A549 treated with CpdA at 1 μM for 4 hours (cell line): ENCODE measurements at places on chromosomes 7 and 10. TPM values are rescaled to one million over a fixed set of nuclear protein-coding genes. Genes with fewer than 3 reads are reported as not detected.

The FAM25A gene
- 1.1 TPM in 1 of 5 replicates, not detected in the others for total RNA-seq

The CPA1 gene
- not detected in 5 replicates for total RNA-seq

The CLRN3 gene
- not detected in 5 replicates for total RNA-seq

The MLXIPL gene
- 0.78 to 1.7 TPM (median 1.4 TPM) in 5 replicates for total RNA-seq

The MORN4 gene
- 3.7 to 9.1 TPM (median 7.8 TPM) in 5 replicates for total RNA-seq

The CYP26C1 gene
- total RNA-seq = not detected in 5 replicates

The OPTN gene
- 51.3 to 64.3 TPM (median 55.8 TPM) in 5 replicates for total RNA-seq

The TSPAN15 gene
- total RNA-seq = 85.7 to 107 TPM (median 105 TPM) in 5 replicates

The HOXA11 gene
- total RNA-seq = 0.50 to 0.77 TPM (median 0.68 TPM) in 5 replicates

The GBX1 gene
- total RNA-seq = not detected in 5 replicates

The CADPS2 gene
- 0.04 to 0.19 TPM (median 0.07 TPM) in 5 replicates for total RNA-seq

The LIPJ gene
- total RNA-seq = not detected in 5 replicates

The TCAF2 gene
- 0.16 to 0.36 TPM (median 0.24 TPM) in 5 replicates for total RNA-seq

The MRLN gene
- total RNA-seq = not detected in 5 replicates

The FAM241B gene
- total RNA-seq = 18.3 to 21.2 TPM (median 19.5 TPM) in 5 replicates

The OR2A42 gene
- not detected in 5 replicates for total RNA-seq

The FOXI2 gene
- total RNA-seq = not detected in 5 replicates

The ACSM6 gene
- total RNA-seq = not detected in 5 replicates
